ENCODE measurements at places on chromosomes 5 and 9.

GRCh38 chr9:69307446-69308205 is 17.4 kb upstream of the ENTREP1 start:
- peak; percentile 24 for DNase-seq

GRCh38 chr5:88824892-88825583 is 57.9 kb downstream of the MEF2C start:
- no peak for DNase-seq

DNA sequence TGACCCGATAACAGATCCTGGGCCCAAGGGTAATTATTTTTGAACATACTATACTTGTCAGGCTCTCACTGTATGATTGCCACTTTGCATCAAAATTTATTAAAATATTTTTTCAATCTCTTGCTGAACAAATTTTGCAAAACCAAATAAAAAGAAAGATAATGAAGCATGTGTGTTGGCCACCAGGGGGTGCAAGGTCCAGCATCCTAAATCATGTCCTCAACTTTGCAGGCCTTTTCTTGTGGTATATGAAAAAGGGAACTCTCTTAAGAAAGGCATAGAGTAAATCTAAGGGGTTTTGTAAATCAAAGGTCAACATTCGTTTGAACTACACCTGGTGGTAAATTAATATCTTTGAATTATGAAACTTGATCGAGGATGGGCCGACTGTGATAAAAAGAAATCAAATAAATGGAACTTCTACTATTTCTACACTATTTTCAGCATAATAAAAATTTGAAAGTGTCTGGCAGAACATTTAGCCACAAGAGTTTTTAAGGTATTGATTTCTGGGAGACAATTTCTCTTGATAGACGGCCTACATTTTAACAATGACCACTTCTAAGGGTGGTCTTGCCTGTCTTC is 676.5 kb downstream of the DMRTA1 start:
- peak; percentile 41 for DNase-seq

DNA sequence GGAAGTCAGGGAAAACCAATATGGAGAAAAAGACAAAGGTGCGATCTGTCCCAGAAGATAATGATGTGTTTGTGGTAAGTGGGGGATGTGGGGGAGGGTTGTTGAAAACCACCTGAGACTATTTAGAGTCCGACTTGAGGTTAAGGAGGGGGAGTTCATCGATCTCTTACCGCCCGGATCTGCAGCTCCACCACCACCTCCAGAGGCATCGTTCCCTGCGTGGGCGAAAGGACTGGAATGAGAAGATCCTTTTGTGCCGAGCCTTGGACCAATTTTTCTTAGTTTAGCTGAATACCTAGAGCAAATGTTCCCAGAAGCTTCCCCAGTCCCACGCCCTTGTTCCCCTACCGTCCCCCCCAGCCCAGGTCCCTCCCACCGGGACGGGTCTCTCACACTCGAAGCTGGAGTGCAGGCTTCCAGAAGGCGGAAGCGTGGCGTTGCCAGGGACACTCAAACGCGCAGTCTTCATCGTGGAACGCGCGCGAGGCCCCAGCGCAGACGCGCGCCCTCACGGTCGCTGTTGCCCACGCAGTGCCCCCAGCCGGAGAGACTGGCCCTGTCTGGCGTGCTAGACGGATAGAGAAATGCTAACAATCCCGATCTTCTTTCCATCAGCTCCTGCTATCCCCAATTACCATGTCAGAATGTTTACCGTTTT is at the start of gene SPATA6L:
Gene SPATA6L, minus strand, starts transcription at position 439 of the 658 bp plus-strand sequence. Its CDS starts 230 bp downstream, at position 209.
- DNase-seq = no peak

DNA sequence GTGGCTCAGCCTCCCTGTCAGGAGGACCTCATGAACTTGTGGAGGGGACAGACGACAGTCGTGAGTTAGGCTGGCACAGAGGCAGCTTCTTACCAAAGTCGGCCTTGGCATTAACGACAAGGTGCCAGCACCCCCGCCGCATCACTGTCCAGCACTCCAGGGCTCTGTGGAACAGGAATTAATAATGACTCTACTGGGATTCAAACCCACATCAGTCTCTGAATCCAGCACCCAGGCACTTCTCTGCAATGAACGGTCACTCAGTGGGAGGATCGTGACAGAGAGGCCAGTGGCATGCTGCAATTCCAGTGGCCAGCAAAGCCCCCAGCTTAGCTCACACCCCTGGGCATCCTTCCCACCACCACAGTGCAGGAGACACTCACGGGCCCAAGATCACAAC is 263.3 kb upstream of the ADAMTS16 start:
- no peak for DNase-seq

DNA sequence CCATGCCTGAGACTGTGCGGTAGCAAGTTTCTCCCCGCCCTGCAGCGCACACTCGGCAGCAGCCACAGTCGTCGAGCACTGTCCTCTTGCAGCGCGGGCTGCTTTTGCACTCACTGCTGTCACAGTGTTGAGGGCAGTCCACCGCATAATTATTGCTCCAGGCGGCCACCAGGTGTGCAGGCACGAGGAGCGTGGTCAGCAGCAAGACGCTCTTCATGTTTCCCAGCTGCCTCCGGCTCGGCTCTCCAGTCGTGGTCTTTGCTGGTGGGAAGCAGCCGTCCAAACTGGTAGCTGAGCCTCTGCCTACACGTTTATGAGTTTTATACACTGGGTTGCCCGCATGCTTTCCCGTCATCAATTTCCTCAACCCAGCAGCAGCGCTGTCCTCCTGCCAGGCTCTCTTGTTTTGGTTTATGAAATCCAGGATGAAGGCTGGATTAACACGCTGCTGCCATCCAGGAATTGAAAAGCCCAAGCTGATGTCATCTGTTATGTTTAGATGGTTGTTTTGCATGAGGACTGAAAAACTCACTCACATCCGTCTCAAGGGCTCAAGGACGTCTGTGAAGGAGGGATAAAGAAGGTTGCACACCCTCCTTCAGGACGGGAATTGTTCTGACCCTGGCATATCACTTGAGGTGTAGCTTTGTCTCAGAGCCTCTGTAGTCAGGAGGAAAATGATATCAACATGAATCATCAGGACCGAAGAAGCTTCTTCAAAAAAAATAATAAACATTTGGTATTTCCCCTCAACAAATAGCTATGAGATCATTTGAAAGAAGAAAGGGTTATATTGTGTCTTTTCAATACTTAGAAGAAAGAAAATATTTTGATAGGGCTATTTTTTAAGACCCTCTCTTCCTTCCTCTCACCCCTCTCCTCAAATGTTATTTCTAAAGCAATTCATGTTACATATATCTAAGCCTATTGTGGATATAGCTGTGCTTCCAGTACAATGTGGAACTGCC is at the start of gene ESM1:
Gene ESM1, minus strand, starts transcription at position 293 of the 968 bp plus-strand sequence. Its CDS starts 76 bp downstream, at position 217.
- DNase-seq = no peak

- no peak for DNase-seq
These were observed 54.1 kb downstream of the ARHGEF37 start for GRCh38 chr5:149635394-149635793.

DNA sequence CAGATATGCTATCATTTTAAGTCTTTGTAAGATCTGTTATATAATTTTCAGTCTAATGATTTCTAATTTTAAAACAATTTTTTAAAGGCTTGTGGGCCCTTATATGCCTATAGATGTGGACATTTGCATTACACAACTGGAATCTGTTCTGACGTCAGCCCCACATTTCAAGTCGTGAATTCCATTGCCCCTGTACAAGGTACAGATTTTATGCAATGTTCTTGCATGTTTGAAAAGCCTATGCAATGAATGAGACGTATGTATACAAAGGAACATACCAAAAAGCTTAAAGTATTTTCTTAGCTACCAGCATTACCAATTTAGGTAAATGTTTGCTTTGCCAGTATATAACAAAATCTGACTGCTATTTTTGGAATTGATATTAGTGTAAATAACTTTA is 77.2 kb downstream of the ITGA1 start:
- no peak for DNase-seq

DNA sequence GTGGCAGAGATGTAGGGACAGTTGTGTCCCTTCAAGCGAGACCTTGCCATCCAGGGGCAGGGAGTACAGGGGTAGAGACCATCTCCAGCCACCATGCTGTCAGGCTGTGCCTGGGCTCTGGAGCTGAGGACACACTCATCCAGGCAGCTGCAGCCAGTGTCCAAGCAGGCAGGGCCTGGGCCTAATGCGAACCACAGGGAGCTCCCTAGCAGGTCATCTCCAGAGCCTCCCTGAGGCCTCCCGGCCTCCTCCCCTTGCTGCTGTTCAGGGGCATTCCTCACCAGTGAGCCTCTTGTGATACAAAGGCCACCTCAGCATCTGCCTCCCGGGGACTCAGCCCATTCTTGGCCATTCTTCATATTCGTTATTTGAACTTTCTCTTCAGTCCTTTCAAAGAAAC is 35.0 kb downstream of the TPPP start:
- no peak for DNase-seq

DNA sequence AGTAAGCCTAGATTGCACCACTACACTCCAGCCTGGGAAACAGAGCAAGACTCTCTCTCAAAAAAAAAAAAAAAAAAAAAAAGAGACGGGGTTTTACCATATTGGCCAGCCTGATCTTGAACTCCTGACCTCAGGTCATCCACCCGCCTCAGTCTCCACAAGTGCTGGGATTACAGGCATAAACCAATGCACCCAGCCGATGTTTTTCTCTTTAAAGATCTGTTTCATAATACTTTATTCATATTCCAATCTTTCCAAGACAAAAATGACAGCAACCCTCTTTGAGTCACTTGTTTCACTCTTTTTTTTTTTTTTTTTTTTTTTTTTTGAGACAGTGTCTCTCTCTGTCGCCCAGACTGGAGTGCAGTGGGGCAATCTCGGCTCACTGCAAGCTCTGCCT is 13.6 kb upstream of the LMNB1 start:
- no peak for DNase-seq

- DNase-seq = no peak
These were observed 51.5 kb downstream of the RAI14 start for GRCh38 chr5:34707451-34708107.

DNA sequence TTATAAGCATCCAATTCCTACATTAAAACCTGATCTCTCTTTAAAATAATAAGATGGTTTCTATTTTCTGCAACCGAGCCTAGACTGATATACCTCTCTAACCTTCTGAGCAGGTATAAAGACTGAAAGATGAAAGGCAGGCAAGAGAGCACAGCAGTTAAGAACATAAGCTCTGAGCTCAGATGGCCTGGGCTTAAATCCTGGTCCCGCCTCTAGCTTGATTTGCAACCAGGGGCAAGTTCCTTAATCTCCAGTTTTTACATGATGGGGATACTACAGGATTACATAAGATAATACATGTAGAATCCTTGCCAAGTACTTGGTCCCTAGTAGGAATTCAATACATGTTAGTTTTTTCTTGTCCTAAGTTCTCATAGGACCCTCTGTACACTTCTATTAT is 33.9 kb downstream of the SLC24A2 start:
- DNase-seq = no peak

GRCh38 chr5:99955006-99955405 is 580.2 kb upstream of the FAM174A start:
- no peak for DNase-seq

DNA sequence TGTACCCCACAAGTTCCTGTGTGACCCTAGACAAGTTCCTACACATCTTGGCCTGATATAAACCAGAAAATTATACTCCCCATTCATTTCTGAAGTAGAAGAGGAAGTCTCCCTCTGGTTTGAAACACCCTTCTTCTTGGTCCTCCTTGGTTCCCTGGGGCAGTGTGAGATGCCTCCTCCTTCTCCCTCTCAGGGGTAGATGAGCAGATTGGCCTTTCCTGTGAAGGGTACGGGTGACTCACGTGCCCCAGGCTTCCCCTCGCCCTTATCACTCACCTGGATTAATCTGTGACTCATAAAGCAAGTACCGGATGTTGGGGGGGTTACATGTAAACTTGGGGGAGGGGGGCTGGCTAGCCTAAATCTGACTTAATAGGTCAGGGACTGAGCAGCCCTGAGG is 11.1 kb upstream of the AQP3 start:
- no peak for DNase-seq

GRCh38 chr9:98080326-98080725 is 23.8 kb downstream of the NANS start:
- no peak for DNase-seq

GRCh38 chr9:116479967-116480366 is 207.1 kb upstream of the TRIM32 start:
- DNase-seq = no peak

GRCh38 chr9:127049044-127049443 is 73.4 kb downstream of the ANGPTL2 start:
- no peak for DNase-seq

DNA sequence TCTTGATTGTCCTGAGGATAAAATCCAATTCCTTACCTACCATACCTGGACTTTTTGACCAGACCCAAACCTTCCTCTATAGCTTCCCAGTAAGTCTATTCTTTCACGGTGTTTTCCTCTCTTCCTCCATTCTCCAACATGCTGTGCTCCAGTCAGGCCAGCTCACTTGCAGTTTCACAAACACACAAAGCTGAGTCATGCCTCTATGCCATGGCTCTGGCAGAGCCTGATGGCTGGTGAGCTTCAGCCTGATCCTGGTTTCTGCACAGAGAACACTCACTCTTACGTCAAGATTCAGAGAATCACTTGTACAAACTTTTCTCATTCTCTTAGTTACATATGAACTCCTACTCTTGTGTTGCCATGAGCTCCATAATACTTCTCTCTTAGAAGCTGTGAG is 27.7 kb upstream of the PAX5 start:
- no peak for DNase-seq

- DNase-seq = no peak
These were observed 96.7 kb downstream of the SNCAIP start for GRCh38 chr5:122408592-122409224.

DNA sequence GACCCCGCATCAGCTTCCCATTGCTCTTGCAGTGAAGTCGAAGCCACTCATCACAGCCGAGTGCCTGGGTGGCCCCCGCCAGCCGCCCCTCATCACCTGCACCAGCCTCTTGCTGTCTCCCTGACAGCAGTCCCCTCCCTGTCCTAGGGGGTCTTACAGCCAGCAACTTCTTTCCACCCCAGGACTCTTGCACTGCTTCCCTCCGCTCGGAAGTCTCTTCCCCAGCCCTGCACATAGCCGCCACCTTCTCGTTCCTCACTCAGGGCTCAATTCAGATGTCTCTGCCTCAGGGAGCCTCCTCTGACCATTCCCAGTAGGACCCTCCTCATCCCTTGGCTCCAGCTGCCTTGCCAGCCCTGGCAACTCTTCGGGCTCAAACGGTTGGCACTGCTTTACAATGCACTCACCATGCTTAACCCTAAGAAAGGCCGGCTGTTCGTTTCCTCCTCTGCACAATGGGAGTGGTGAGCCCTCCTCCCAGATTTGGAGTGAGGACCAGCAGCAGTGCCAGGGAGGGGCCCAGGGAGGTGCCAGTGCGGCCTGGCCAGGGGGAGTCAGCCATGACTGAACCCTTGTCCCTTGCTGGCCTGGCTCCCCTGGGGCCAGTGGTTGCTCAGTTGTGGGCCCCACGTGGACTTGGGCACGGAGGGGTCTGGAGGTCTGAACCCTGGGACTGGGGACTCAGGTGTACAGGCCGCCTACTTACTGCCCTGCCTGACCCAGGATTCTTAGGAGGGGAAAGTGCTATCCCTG is 6.1 kb downstream of the TCF7 start:
- no peak for DNase-seq

GRCh38 chr5:81708889-81709288 is 42.0 kb downstream of the SSBP2 start:
- no peak for DNase-seq
